ENCODE measurements at places on chromosomes 2 and 18. TPM values are rescaled to one million over a fixed set of nuclear protein-coding genes. Genes with fewer than 3 reads are reported as not detected.

Gene GGCX
- total RNA-seq: 48.2 TPM

Gene C2orf66
- 0.56 TPM for total RNA-seq

Gene EMILIN2
- 1.1 TPM for total RNA-seq

Gene MROH2A
- not detected for total RNA-seq

Gene MATN3
- 1.2 TPM for total RNA-seq
